GM23338 (cell line): ENCODE measurements at places on chromosomes 12 and 14.
A peak's percentile ranks its signal among the peaks of the same experiment; 100 is the strongest.

DNA sequence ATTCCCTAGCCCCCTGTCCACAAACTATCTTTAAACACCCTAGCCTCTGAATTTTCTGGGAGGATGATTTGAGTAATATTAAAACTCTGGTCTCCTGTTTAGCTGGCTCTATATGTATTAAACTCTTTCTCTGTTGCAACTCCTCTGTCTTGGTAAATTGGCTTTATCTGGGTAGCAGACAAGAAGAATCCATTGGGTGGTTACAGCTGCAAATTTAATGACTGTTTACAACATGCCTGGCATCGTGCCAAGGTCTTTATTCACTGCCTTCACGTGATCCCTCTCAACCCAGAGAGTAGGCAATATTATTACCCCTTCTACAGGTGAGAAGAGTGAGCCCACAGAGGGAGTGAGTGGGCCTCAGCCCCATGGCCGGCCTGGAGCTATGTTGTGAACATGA is 77.8 kb upstream of the MYL2 start:
- no peak for DNase-seq

DNA sequence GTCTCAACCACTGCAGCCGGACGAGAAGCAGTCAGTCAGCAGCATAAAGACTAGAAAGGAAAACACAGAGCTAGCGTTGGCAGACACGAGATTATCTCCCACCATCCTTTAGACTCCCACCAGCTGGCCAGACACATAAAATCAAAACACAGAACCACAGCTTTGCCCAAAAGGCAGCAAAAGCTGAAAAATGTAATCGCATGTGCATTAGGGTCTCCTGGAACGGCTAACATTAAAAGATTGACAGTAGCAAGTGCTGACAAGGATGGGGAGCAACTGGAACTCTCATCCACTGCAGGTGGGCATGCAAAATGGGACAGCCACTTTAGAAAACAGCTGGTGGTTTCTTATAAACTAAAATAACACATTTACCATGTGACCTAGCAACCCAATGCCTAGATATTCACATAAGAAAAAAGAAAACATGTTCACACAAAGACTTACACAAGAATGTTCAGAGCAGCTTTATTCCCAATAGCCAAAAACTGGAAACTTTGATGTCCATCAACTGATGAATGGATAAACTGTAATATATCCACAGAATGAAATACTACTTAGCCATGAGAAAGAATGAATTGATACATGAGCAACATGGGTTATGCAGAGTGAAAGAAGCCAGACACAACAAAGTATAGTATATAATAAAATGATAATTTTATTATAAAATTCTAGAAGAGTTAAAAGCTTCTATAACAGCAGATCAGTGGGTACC is 37.7 kb downstream of the NCOR2 start:
- no peak for DNase-seq

DNA sequence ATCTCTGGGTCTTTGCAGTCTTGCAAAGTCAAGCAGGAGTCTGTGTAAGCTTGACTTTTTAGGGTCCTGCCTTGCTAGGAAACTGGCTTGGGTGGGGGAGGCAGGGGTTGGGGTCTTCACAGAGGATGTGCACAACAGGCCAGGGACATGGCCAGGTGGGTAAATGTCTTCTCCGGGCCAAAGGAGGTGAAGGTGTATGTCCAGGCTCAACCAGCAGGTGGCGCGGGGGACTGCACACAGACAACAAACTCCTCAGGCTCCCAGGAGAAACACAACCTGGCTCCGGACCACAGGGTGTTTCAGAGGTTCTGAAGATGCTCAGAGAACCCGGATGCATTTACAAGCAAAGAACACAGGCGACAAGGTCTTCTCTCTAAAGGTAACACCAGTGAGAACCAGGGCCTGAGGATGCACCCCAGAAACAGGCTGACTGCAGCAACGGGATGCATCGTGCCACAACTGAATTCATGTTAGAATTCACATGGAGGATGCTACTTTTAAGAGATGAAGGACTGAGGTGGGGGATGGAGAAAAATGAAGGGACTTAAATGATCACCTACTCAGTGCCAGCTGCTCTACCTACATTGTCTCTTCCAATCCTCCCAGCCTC is 56.0 kb downstream of the PLEKHG3 start:
- peak; percentile 78 for DNase-seq

DNA sequence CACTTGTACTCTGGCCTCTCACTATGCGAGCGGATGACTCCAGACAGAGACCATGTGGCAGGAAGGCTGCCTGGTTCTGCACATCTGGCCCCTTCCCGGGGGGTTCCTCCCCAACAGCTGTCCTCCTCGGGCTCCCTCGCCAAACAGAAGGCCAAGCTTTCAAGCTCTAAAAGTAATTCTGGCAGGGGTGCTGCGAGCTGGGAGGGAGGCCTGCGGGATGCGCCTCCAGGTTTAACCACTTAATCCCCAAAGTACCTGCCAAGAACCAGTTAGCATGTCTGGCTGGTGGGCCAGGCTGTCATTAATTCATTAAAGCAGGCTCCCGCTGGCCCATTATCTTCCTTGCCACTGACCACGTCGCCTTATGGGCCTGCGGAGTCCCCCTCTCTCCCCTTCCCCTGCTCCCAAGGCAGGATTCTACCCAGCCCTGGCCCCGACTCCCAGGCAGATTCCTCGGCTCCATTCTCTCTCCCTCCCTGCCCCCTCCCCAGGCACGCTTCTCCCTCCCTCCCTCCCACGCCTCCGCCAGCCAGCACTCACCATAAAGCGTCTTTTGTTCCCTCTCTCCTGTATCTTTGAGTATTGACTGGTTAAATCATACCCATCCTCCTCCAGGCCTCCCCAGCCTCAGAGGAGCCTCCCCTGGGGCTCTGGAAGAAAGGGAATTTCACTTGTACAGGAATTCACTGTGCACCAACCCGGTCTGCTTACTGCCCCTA is 4.9 kb downstream of the HRK start:
- DNase-seq = peak; percentile 71

- peak; percentile 50 for DNase-seq
These were observed 57.4 kb downstream of the ACTN1 start for GRCh38 chr14:68921666-68922065.

DNA sequence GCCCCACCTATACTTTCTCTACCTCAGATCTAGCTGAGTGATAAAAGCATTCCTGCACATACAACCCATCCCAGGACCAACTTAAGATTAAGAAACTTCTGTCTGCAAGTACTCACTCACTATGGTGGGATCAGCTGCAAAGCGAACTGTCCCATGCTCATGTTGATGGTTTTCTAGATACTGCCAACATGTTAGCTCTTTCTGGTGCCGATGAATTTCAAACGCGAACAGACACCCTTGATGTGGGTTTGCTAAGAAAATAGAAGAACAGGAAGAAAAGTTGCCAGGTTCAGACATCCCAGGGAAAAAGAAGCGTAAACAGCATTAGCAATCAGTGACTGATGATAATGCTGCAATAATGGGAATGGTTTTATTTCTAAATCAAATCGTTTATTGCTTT is 1.5 kb upstream of the SLC39A2 start:
- DNase-seq = no peak

- no peak for DNase-seq
These were observed 420 bp upstream of the OTUB2 start for GRCh38 chr14:94025720-94026119.

GRCh38 chr14:50045837-50046236 is 70.5 kb downstream of the VCPKMT start:
- no peak for DNase-seq

- no peak for DNase-seq
These were observed 49.9 kb upstream of the PLEKHG3 start for GRCh38 chr14:64654246-64654900.

- no peak for DNase-seq
These were observed 682.4 kb downstream of the DIO2 start for GRCh38 chr14:79528828-79529416.

GRCh38 chr14:68146818-68147217 is 327.2 kb downstream of the RAD51B start:
- no peak for DNase-seq

DNA sequence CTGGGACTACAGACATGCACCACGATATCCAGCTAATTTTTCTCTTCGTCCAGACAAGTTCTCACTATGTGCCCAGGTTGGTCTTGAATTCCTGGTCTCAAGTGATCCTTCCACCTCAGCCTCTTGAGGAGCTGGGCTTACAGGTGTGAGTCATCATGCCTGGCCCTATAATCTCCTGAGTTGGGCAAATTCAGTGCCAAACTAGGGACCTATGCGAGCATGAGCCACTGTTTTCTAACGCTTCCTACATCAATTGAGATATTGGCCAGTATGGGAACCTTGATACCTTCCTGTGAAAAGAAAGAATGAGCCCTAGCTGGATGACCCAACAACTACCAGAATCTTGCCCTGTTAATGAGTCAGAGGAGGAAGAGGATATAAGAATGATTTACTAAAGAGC is 585.2 kb downstream of the C12orf50 start:
- DNase-seq = no peak

DNA sequence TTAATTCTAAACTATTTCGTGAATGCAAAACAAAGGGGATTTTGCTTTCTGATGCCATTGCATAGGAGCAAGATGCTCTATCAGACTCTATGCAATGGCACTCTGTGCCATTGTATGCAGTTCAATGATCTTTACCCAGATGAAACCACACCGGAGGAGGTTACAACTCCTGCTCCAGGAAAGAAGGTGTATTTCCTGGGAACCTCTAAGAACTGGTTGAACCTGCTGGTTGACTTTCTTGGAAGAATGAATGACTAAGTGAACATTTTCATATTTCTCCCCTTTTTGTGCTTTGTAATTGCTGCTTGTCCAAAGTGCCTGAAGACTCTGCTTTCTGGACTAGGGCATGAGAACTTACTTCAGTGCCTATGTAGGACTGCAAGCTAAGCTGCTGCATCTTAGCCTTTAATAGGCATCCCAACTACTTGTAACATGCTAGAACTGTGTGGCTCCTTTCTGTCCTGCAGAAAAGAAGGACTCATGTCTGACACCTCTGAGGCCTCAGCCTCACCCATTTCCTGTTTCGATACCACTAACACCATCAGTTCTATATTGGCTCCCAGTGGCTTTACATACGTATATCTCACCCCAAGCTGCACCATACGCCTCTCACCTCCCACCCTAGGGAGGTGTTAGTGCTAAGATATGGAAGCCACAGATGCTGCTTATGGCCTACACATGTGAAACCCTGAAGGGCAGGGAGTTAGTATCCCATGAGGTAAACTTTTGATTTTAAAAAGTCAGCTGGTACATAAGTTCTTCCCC is 193.5 kb upstream of the CNOT2 start:
- no peak for DNase-seq

- DNase-seq = peak; percentile 9
These were observed 16.7 kb upstream of the ERC1 start for GRCh38 chr12:974271-974862.

DNA sequence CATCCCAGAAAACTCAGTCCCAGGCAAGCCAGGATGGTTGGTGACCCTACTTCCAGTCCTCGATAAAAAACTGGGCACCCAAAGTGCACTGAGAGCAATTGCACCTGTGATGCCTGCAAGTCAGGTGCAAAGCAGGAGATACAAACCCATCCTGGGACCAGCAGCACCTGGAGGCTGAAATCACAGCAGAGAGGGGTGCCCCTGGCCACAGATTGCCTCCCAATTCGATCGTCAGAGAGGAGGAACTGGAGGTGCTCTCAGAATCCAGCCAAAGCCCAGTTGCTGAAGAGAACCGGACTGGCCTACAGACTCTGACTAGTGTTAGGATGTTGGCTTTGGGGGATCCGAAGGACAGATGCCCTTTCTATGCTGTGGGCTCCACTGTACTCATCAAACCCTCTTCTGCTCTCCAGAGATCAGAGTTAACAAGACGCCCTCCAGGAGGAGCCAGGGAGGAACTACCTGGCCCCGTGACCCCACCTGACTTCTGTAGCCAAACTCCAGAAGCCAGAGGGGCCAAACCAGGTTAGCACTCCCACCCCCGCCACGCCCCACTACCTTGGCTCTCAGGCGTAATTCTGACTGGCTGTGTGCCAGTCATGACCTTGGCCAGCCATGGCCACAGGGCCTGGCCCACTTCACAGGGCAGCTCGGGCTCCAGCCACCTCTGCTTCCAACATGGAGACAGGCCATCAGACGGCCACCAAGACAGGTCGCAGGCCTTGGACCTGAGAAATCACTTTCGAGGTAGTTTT is 284.5 kb upstream of the RTL1 start:
- peak; percentile 18 for DNase-seq

DNA sequence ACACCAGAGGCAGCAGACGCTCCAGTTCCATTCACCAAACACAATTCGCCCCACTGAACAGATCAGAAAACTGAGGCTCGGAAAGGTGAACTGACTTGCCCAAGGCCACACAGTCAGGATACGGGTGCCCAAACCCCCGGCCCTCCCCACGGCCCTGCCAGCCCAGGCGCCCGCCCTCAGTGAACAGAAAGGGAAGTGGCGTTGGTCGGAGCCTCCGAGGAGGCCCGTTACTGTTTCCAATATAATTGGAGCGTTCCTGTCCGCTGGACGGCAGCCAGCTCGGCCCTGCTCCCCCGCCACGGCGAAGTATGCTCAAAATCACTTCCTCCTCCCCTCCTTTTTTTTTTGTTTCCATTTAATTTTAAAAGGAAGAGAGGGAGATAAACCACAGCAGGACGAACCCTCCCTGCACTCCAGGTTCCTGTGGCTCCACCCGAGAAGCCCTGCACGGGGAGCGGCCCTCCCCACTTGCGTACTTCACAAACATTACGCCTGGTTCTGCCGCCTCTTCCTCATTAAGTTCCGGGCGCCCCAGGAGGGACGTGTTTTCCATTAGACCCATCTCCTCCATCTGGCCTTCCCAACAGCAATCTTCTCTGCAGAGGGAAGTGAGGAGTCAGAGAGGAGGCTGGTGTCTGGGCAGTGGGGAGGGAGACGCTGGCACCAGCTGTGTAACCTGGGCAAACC is 61.1 kb downstream of the NCOR2 start:
- no peak for DNase-seq

- DNase-seq = peak; percentile 86
These were observed 10.5 kb upstream of the SMCO2 start for GRCh38 chr12:27436029-27436428.

DNA sequence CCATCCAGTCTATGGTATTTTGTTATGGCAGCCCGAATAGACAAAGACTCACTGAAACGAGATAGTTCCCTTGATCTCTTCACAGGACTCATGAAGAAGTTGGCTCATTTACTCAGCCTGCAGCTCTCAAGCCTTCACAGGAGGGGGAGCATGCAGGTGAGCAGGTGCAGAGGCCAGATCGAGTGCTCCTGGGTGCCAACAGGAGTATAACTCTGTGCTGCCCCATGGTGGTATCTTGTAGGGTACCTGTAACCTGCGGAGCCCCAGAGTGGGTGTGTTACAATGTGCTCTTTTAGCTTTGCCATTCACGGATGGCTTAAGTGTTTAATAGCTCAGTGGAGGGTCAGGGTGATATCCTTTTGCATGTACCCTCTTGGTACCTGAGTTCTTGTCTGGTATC is 159.5 kb downstream of the METTL25 start:
- peak; percentile 47 for DNase-seq

- peak; percentile 35 for DNase-seq
These were observed 155.7 kb downstream of the KIF26A start for GRCh38 chr14:104293851-104294627.
